NCI-H524 (cell line): ENCODE measurements at places on chromosomes 16 and 17.

- DNase-seq, result no peak
Observed at GRCh38 chr17:11671126-11671525, 72.9 kb downstream of the DNAH9 start.

DNA sequence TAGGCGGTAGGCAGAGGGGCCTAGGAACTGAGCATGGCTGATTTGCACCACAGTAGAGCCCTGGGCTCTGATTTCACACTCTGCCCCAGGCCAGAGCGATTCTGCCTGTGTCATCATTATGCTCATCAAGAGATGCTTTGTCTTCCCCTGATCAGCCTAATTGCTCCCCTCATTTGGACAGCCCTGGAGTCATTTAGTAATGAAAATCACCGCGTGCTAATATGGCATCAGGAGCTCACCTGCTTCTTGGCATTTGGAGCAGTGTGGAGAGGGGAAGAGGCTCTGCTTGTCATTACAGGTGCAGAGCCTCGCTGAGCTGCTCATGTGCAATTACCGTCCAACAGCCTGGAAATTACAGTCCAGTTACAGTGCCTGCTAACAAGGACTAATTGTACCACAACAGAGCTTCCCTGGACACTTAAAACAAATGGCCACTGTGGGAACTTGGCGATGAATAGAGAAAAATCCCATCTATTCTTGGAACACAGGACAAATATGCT, 157.1 kb upstream of the WSCD1 start:
- DNase-seq, result no peak

DNA sequence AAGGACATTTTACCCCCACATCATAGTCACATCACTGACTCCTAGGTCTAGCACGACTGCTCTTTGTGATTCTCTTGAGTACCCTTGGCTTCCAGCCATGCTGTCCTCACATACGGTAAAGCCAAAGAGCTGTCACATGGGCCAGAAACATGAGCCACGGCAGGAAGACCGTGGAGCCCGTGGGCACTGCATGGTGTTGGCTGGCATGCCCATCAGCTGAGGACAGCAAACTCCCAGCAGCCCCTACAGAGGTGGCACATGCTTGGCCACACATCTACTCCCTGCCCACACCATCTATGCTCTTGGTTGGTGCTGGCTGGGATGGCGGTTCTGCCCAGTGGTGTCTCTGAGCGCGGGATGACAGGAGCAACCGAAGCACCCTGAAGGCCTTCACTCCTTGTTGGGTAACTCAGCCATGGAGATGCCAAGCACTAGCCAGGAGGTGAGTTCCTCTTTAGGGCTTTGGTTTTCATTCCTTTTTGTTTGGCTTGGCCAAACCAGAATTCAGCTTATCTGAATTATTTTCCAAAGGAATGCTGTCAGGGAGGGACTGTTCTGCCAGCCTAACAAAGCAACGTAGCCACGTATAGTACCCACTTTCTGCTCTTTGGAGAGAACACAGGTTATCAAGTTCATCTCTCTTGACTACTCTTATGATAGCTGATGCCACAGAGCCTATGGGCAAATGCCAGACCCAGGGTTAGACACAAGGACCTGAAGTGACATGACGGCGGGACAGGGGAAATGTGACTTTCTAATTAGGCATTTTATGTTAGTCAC, 10.0 kb downstream of the TNFAIP1 start:
- DNase-seq, result peak; percentile 35

DNA sequence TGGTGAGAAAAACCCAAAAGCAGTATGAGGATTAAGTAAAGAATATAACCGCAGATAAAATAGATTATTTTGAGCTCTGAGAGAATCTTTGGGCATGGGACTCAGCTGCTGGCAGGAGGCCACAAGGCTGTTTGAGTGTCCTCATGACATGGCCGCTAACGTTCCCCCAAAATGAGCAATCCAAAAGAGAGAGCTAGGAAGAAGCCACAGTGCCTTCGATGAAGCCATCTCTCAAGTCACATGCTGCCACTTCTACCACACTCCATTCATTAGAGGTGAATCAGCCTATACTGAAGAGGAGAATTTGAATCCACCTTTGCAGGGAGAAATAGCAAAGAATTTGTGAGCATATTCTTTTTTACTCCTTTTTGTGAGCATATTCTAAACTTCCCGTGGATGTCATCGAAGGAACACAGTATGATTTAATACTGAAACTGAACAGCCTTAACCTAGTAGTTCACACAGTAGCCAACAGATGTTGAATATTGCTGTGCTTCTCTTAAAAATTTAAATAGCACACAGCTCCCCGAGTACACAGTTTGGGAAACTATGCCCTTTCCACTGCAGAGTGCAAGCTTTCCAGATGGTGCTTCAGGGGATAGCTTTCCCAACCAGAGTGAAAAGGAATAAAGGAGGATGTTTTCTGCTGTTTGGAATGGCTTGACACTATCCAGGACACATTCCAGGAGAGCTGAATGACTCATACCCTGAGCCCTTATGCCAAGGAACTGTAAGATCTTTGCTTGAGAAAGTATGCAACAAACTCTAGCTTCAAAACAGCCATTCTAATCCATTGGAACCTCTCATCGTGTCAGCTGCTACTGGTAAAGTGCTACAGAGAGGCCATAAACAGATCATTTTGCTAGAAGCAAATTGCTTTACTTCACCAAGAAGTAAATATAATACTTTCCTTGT, 33.9 kb downstream of the ANKFY1 start:
- DNase-seq, result no peak

- peak; percentile 41 for DNase-seq
Observed at GRCh38 chr17:75720656-75721462, at the start of gene ITGB4. ITGB4 (plus strand) TSS chr17:75721459; CDS start chr17:75724704, 3,245 bp downstream.

DNA sequence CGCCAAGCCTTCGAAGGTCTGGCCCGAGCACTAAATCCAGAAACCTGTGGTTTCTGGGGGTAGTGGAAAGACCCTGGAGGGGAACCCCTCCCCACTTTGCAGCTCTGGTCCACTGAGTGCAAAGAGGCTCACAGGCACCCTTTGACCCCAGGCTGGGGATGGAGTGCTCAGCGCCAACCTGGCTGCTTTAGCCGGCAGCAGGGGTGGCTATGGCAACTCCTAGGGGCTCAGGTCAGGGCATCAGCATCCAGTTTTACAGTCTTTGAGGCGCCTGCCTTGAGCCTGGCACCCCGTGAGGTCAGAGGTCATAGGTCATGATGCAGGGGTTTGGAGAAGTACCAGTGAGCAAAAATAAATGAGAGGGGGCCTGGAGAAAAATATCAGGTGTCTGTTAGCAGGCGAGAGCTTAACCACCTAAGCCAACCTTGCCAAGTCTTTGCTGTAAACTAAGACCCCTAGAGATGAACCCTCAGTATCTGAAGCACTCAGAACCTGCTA, 17.9 kb downstream of the CA7 start:
- no peak for DNase-seq
